B cell (primary cell): ENCODE measurements at places on chromosomes 6 and 20.

DNA sequence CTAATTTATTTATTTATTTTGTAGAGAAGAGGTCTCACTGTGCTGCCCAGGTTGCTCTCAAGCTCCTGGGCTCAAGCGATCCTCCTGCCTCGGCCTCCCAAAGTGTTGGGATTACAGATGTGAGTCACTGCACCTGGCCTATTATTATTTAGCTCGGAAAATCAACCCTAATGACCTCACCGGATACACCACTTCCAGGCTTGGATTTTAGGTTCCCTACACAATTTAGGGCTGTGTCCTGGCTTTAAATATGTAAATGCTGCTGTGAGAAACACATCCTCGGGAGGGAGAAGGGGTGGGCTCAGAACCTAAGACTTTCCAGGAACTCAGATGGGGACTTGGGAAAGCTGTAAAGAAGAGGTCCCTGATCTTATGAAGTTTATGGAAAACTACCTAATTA is 51.0 kb upstream of the SLC32A1 start:
- H3K27ac ChIP-seq, result no peak overlapping the region
- DNase-seq, result no peak
- H3K4me3 ChIP-seq, result peak overlapping the region; percentile 47

DNA sequence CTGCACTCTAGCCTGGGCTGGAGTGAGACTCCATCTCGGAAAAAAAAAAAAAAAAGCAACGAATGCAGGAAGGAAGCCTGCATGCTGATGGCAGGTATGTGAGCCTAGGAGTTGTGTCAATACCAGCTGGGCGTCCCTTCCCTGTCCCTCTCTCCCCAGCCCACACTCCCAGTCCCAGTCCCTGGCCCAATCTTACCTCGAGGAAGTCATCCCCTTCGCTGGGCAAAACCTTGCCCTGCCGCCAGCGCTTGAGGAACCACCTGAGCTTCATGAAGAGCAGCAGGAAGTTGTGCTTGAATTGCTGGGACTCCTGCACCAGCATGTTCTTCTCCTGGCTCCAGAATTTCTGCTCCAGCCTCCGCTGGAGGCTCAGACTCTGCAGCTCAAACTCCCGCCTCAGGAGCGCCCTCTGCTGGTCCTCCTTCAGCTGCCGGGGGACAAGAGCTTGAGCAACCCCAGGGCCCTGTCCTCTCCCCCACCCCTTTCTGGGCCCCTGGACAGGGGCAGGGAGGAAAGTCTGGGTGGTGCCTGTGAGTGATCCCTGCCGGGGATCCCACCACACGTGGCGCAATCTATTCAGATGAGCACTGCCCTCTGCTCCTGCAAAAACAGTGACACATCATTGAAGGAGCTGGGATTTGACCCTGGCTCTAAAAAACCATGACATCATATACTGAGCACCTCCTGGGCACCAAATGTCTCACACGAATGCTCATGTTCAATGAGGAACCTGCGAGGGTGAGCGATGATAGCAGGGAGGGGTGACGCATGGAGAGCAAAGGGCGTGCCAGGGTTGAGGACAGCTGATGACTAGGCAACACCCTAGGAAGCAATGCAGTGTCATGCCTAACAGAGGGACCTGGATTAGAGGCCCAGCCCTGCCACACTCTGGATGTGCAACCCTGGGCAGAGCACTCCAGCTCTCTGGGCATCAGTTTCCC is 35.0 kb upstream of the DSN1 start:
- H3K4me1 ChIP-seq, result no peaks in the 10 kb centered on the region
- H3K36me3 ChIP-seq, result peaks cover 2% of the 10 kb centered on the region
- no peak overlapping the region for H3K4me3 ChIP-seq
- H3K27ac ChIP-seq, result no peak overlapping the region
- H3K27me3 ChIP-seq, result no peaks in the 10 kb centered on the region

- H3K36me3 ChIP-seq, result no peaks in the 10 kb centered on the region
- no peak overlapping the region for H3K4me3 ChIP-seq
- DNase-seq, result no peak
- H3K27me3 ChIP-seq, result no peaks in the 10 kb centered on the region
- H3K27ac ChIP-seq, result no peak overlapping the region
Measured at GRCh38 chr6:115899730-115900282, 160.9 kb downstream of the FRK start.

DNA sequence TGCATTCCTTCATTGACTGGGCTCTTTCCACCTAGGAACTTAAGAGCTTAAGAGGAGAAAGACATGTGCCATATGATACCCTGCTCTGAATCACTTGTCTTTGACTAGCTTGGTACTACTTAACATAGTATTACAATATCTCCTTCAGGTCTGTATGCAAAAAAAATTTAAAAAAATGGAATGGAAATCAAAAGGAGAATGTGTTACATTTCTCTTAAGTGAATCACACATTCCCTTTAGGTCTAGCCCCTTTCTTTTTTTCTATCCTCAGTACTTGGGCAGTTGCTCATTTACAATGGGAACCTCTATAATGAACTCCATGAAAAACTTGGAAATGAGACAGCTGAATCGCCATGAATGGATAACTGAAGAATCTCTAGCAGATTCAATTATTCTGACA is 53.8 kb downstream of the SLC35F1 start:
- no peaks in the 10 kb centered on the region for H3K4me1 ChIP-seq
- no peak for DNase-seq
- H3K27ac ChIP-seq, result no peak overlapping the region
- H3K27me3 ChIP-seq, result no peaks in the 10 kb centered on the region
- no peak overlapping the region for H3K4me3 ChIP-seq

DNA sequence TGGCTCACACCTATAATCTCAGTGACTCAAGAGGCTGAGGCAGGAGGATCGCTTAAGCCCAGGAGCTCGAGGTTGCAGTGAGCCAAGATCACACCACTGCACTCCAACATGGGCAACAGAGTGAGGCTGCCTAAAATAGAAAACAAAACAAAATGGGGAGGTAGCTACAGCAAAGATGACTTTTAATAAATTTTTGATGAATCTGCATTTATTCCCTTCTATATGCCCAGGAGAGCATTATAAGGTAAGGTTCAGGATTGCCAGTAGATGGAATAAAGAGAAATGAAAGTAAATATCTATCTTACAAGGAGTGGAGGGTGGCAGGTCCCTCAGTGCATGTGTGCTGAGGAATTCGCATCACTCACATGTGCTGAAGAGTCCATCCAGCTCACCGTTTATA is 24.2 kb downstream of the UNC5CL start:
- H3K36me3 ChIP-seq, result no peaks in the 10 kb centered on the region
- no peak for DNase-seq
- no peak overlapping the region for H3K27ac ChIP-seq
- no peaks in the 10 kb centered on the region for H3K27me3 ChIP-seq
- H3K4me1 ChIP-seq, result no peaks in the 10 kb centered on the region
- H3K4me3 ChIP-seq, result no peak overlapping the region

GRCh38 chr6:7257521-7258230 is 55.3 kb downstream of the SSR1 start:
- no peak overlapping the region for H3K4me3 ChIP-seq
- H3K27ac ChIP-seq, result no peak overlapping the region
- no peaks in the 10 kb centered on the region for H3K36me3 ChIP-seq

GRCh38 chr6:49326347-49326746 is 136.7 kb downstream of the MMUT start:
- no peak overlapping the region for H3K27ac ChIP-seq
- no peak overlapping the region for H3K4me3 ChIP-seq
- DNase-seq, result no peak
- H3K27me3 ChIP-seq, result no peaks in the 10 kb centered on the region
- no peaks in the 10 kb centered on the region for H3K36me3 ChIP-seq

- H3K4me3 ChIP-seq, result no peak overlapping the region
- peaks cover 15% of the 10 kb centered on the region for H3K4me1 ChIP-seq
- H3K27me3 ChIP-seq, result no peaks in the 10 kb centered on the region
- H3K36me3 ChIP-seq, result no peaks in the 10 kb centered on the region
Measured at GRCh38 chr6:89087881-89088280, 7.3 kb downstream of the PNRC1 start.

GRCh38 chr20:35616465-35617396 is 1.1 kb downstream of the SPAG4 start:
- peaks cover 26% of the 10 kb centered on the region for H3K4me1 ChIP-seq
- H3K36me3 ChIP-seq, result no peaks in the 10 kb centered on the region
- H3K27me3 ChIP-seq, result no peaks in the 10 kb centered on the region
- peak; percentile 71 for DNase-seq
- peak overlapping the region; percentile 74 for H3K4me3 ChIP-seq
- no peak overlapping the region for H3K27ac ChIP-seq

GRCh38 chr6:97850458-97851212 is 567.6 kb upstream of the MMS22L start:
- no peak overlapping the region for H3K27ac ChIP-seq
- no peak for DNase-seq
- no peaks in the 10 kb centered on the region for H3K36me3 ChIP-seq
- no peaks in the 10 kb centered on the region for H3K27me3 ChIP-seq
- no peaks in the 10 kb centered on the region for H3K4me1 ChIP-seq

GRCh38 chr20:40750541-40751035 is 61.6 kb upstream of the MAFB start:
- H3K36me3 ChIP-seq, result no peaks in the 10 kb centered on the region
- no peaks in the 10 kb centered on the region for H3K27me3 ChIP-seq
- H3K4me3 ChIP-seq, result no peak overlapping the region

DNA sequence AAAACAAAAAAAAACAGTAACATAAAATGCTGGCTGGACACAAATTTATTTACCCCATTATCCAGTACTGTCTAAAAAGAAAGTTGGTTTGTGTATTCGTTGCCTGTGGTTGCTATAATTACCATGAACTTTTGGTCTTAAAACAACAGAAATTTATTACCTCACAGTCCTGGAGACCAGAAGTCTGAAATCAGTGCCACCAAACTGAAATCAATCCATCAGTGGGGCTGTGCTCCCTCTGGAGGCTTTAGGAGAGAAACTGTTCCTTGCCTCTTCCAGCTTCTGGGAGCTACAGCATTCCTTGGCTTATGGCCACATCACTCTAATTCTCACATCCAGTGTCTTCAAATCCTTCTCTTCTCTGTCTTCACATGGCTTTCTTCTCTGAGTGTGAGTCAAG is 79.4 kb downstream of the SNX5 start:
- H3K27ac ChIP-seq, result no peak overlapping the region
- H3K4me3 ChIP-seq, result no peak overlapping the region
- peaks cover 3% of the 10 kb centered on the region for H3K27me3 ChIP-seq

- H3K4me3 ChIP-seq, result no peak overlapping the region
- no peak for DNase-seq
Measured at GRCh38 chr6:52551483-52552277, 25.2 kb downstream of the TRAM2 start.

DNA sequence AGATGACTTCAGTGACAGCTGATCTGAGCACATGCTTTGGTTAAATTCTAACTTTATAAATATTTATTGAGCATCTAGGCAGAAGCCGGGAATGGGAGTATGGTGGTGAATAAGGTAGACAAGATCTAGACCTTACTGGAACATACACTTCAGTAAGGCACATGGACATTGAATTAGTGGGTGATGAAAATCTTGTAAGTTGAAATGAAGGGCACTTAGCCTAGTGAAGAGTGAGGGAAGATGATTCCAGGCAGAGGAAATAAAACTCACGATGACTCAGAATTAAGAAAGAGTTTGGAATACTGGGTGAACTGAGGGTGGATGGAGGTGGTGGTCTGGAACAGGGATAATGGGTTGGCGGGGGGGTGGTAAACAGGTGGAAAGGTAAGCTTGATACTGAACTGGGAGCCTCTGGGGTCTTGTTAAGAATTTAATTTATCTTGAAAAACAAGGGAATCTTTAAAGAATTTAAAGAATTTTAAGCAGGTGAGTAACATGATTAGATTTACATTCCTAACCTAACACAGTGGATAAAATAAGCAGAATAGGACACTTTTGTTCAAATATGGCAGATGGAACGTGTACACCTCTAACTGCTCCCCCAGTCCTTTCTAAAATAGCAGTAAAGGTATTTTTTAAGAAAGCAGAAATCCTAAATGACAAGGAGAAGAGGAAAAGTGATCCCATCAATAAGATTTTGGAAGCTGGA is 75.2 kb upstream of the ARHGAP18 start:
- H3K4me3 ChIP-seq, result no peak overlapping the region
- no peak for DNase-seq
- no peak overlapping the region for H3K27ac ChIP-seq
- no peaks in the 10 kb centered on the region for H3K27me3 ChIP-seq
- H3K4me1 ChIP-seq, result no peaks in the 10 kb centered on the region
- no peaks in the 10 kb centered on the region for H3K36me3 ChIP-seq

GRCh38 chr20:11529047-11529446 is 388.6 kb upstream of the BTBD3 start:
- no peak overlapping the region for H3K4me3 ChIP-seq
- no peak overlapping the region for H3K27ac ChIP-seq
- H3K27me3 ChIP-seq, result no peaks in the 10 kb centered on the region
- H3K4me1 ChIP-seq, result no peaks in the 10 kb centered on the region
- no peak for DNase-seq
- no peaks in the 10 kb centered on the region for H3K36me3 ChIP-seq

- H3K4me3 ChIP-seq, result no peak overlapping the region
- no peak overlapping the region for H3K27ac ChIP-seq
- H3K4me1 ChIP-seq, result no peaks in the 10 kb centered on the region
- DNase-seq, result no peak
- no peaks in the 10 kb centered on the region for H3K27me3 ChIP-seq
Measured at GRCh38 chr6:28618898-28619555, 93.3 kb downstream of the GPX5 start.

DNA sequence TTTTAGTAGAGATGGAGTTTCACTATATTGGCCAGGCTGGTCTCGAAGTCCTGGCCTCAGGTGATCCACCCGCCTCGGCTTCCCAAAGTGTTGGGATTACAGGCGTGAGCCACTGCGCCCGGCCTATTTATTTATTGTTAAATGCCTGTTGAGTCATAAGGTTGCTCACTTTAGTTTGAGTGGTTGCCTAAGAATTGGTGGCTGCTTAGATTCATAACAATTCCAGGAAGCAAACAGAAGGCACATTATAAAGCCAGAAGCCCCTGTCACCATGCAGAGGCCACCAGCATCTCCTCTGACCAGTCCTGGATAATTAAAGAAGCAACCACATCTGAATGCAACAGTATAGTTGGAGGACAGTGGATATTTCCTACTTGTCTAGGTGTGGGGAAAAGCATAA is 24.0 kb upstream of the ARMH2 start:
- H3K27me3 ChIP-seq, result no peaks in the 10 kb centered on the region
- no peak for DNase-seq
- no peaks in the 10 kb centered on the region for H3K4me1 ChIP-seq
- H3K36me3 ChIP-seq, result peaks cover 12% of the 10 kb centered on the region

DNA sequence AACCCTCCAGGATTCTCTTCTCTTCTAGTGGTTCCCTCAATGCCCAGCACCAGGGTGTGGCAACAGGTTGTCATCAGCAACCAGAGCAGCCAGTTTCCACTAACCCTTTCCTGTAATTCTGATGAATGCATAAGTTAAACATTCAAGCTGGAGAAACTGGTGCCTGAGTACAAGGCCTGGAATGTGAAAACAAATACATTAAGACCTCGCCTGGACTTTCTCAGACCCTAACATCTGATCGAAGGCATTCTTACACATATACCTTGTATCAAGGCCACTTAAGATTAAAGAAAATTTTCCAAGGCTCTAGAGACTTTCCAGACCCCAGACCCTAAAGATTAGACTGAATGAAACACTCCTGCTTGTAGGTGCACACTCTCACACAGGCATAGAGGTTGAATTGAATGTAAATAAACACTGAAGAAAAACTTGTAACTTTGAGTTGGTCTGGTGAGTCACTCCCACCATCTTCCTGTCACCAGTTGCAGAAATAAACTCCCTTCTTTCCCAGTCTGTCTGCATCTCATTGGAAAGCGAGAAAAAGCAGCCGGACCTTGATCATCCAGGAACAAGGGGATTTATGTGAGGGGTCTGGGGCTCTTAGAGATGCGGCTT is 9.0 kb downstream of the LRP11 start:
- H3K27ac ChIP-seq, result no peak overlapping the region
- H3K27me3 ChIP-seq, result no peaks in the 10 kb centered on the region
- peaks cover 18% of the 10 kb centered on the region for H3K4me1 ChIP-seq
- no peak for DNase-seq
- H3K36me3 ChIP-seq, result no peaks in the 10 kb centered on the region

GRCh38 chr6:1840491-1841121 is 230.9 kb downstream of the FOXC1 start:
- no peaks in the 10 kb centered on the region for H3K27me3 ChIP-seq
- no peak overlapping the region for H3K4me3 ChIP-seq
- no peaks in the 10 kb centered on the region for H3K36me3 ChIP-seq
- H3K27ac ChIP-seq, result no peak overlapping the region
- no peak for DNase-seq
